ENCODE measurements at places on chromosomes 6 and 20.

DNA sequence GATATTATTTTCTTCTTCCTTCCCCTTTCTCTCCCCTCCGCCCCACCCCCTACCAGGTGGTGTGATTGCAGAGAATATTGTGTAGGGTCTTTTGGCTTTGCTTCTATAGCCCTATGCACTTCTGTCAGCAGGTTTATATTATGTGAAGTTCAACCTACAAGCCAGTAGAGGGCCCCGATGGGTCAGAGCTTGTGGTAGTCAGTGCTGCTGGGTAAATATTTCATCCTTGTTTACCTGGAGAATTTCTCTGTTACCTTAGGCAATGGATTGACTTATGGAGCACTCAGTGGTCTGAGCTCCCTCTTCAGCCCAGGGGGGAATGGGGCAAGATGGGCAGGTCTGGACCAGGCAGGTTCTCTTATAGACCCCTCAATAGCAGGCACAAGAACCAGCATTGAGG is 720.9 kb downstream of the GRIK2 start:
- DNase-seq = peak; percentile 16

DNA sequence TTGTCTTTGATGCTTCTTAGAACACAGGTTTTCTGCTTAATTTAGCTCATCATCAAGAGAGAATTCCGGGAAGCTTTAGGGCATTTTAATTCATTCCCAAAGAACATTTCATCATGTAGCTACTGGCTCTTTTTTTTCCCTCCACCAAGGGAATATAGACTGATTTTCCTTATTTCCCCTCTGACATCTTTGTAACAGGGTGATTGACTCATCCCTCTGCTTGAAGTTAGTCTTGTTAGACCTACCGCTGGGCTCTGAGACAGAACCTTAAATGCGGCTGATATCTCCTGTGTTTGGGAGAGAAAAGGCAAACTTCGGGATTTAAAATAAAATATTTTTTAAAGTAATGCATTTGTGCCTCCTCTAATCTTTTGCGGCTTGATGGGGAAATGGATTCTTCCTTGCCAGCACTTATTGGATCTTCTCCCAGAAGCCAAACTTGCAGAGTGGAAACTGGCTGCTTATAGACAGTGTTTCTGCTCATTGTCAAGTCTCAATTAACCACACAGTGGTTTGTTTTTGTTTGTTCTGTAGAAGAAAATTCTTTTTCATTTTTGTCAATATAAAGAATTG is 272.7 kb upstream of the PLCB4 start:
- DNase-seq = no peak

DNA sequence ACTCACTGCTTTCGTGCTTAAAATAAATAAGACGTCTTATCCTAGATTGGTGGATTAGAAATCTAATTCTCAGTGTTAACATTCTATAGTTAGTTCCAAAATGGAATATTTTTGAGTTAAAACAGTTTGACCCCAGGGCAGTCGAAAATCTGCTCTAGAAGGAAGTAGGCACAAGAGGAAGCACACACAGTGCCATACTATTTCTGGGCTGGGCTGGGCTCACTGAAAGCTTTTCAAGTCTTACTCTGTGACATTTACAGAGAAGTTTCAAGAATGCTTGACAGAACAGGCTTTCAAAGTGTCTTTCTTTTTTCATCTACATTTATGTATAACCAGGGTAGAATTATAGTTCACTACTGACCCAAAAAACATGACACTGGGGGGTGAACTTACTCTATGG is 209.8 kb downstream of the SOD2 start:
- DNase-seq = no peak

DNA sequence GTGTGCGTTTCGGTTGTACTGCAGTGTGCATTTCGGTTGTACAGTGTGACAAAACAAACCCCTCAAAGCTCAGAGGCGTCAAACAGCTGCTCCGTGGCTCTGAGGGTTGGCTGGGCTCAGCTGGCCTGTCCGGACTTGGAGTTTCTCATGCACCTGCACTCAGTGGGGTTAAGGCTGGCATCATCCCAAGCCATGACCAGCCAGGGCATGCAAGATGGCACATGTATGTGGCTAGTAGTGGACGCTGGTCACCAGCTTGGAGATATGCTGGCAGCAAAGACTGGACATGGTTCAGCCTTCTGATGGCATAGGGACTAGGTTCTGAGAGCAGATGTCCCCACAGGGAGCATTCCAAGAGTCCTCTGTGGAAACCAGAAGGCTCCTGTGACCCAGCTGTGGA is 187.2 kb downstream of the CDH4 start:
- DNase-seq = no peak

- no peak for DNase-seq
Observed at GRCh38 chr6:20885076-20885475, 350.8 kb downstream of the CDKAL1 start.

DNA sequence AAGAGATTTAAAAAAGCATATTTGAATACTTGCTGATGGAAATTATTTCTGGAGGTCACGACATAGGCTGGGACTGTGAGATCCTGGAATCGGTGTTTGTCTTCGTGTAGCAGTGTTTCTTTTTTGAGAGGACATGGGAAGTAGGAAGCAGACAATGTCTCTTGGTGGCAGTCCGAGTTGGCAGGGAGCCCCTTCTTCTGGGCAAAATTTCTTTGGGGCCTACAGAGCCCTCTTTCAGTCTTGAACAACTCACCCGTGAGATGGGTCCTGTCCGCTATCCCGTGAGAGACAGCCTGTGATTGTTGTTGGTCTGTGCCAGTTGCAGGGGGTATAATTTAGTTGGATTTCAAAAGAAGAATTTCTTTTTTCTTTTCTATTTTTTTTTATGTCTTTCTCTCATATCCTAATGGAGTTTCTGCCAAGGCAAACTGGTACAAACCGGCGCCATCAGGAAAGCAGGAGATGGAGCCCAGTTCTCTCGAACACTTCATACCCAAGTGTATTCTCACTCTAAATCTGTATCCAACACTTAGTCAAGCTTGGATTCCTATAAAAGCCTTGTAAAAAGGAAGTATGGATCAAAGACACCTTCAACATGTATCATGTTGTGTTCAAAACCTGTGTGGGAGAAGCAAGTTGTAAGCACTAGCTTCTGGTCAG is 785.1 kb downstream of the MAFB start:
- no peak for DNase-seq

DNA sequence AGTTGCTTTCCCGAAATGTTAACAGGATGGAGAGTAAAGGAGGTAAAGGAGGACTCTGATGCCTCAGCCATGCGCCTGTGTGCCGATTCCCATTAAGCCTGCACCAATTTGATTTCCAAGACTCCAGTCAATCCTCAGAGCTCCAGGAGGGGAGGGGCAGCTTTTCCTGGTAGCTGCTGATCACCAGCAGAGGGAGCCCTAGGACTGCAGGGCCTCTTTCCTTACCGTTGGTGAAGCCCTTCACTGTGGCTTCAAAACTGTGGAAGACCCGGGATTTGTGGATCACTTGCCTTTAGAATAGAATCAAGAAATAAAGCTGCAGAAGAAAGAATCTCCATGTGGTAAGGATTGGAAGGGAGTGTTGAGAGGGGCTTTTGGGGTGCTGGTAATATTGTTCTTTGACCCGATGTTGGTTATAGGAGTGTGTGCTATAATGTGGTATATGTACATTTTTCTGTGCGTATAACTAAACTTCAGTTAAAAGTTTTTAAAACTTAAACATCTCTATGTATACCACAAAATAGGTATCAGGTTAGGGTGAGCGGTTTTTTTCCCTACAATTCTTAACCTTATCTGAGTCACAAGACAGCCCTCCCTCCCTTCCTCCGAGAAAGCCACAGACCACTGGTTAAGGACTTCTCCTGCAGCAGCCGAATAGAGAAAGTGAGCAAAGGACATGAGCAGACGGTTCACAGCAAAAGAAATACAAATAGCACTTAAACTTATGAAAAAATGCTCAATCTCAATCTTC is 6.9 kb upstream of the OSER1 start:
- DNase-seq = peak; percentile 72

- DNase-seq = no peak
Observed at GRCh38 chr6:5028921-5029320, 25.1 kb upstream of the RPP40 start.

- DNase-seq = no peak
Observed at GRCh38 chr6:290111-290922, 2.0 kb upstream of the DUSP22 start.

DNA sequence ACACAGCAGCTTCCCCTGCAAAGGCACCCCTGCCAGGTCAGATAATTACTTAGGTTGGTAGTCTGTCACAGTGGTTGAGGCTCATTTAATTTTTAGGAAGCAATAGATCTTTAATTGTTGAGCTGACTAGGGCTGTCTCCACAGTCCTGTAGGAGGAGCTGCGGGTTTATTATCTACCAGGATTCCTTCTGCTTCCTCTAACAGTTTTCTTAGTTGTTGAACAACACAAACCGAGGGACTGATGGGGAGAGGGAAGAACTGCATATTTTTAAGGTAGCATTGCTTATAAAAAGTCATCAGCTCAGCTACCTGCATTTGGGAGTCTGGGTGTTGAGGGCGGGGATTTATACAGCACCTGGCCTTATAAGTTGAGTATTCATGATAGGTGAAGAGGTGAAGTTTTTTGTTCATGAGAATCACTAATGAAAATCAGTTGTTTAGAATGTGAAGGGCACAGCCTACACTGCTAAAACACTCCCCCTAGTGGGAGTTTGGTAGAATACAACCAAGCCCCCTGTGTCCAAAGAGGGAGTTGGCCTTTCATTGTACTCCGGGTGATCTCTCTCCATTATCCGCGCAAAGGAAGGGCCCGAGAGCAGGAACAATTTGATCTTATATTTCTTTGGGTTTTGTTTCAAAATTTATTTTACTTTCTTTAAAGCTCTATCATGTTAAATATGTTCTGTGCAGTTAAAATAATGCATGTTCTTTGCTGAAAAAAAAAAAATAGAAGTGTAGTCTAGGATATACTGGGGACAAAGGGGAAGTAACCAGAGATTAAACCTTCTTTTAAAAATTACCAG is 69.6 kb downstream of the SSR1 start:
- peak; percentile 72 for DNase-seq

GRCh38 chr20:40160097-40160550 is 528.9 kb downstream of the MAFB start:
- peak; percentile 53 for DNase-seq

- DNase-seq = no peak
Observed at GRCh38 chr6:122459240-122459639, 12.4 kb downstream of the SERINC1 start.

DNA sequence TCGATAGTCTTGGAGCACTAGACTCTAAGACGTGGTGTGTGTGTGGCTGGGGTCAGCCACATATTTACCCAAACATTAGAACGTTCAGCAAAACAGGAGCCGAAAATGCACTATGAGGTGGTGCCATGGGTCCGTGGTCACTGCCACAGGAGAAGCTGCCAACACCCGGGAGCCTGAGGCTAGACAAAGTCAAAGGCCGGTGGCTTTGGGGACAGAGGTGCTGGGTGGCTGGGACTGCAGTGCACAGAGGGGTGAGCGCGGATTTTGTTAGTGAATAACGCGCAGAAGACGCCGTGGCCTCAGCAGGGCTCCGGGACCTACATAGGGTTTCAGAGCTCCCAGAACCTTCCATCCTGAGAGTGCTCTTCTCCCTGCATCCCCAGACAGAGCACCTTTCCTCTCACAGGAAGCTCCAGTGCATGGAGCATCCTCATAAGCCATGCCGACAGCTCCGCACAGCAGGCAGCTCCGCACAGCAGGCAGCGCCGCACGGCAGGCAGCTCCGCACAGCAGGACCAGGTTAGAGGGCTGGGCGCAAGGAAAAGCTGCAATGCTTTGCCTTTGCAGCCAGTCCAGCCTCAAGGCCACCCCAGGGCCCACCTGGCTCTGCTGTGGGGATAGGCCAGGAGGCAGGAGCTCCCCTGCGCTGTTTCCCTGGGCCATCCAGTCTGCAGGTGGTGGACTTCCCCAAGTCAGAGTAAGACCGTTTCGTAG is 304.1 kb downstream of the TAF4 start:
- no peak for DNase-seq

DNA sequence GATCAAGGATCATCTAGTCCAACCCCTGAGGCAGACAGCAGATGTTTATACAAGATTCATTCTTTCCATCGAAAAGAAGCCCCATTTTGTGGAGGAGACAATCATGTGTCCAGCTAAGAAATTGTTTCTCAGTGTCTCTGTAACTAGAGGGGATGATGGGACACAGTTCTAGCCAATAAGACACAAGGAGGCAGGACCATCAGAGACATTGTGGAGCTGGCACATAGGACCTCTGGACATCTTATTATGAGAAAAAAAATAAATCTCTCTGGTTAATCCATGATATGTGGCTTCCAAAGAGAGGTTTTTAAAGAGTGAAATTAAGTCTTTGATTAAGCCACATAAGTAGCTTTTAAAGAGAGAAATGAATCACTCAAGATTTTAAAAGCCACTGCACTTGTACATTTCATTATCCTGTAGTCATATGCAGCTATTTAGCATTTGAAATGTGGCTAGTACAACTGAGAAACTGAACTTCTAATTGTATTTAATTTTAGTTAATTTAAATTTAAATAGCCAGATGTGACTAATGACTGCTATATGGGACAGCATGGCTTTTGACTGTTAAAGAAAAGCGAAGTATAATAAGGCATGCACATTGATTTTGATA is 176.8 kb downstream of the TASP1 start:
- no peak for DNase-seq

- no peak for DNase-seq
Observed at GRCh38 chr6:12748815-12749521, 32.4 kb downstream of the PHACTR1 start.

GRCh38 chr20:21101932-21102575 is 4.1 kb downstream of the LINC00237 start:
- DNase-seq = no peak

- no peak for DNase-seq
Observed at GRCh38 chr6:121847806-121848522, 412.5 kb downstream of the GJA1 start.

DNA sequence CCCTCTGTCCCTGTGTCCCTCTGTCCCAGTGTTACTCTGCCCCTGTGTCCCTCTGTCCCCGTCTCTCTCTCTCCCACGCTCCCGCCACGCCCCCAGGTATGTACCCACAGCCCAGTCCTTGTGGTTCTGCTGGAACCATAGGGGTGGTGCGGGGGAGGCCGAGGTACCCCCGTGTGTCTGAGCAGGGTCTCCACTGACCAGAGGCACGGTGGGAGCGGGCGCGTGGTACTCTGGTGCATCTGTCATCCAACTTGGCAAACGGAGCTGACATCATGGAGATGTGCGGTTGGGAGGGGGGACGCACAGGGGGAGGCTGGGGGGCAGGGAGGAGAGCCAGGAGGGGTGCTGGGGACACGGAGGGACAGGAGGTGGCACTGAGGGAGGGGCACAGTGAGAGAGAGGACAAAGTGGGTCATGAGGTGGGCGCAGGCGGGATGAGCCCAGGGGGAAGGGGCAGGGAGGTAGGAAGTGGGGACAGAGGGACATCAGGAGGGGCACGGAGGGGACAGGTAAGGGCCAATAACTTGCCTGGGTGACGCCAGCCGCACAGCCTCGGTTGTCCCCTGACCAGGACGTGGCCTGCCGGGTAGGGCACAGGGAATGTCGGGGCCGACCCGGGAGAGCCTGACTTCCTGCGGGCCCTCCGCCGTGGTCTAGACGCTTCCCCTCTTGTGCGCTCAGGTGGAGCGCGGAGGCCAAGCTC is 163.6 kb upstream of the PDE10A start:
- DNase-seq = no peak
